ENCODE measurements at places on chromosomes 4 and X. TPM values are rescaled to one million over a fixed set of nuclear protein-coding genes. Genes with fewer than 3 reads are reported as not detected.

DNA sequence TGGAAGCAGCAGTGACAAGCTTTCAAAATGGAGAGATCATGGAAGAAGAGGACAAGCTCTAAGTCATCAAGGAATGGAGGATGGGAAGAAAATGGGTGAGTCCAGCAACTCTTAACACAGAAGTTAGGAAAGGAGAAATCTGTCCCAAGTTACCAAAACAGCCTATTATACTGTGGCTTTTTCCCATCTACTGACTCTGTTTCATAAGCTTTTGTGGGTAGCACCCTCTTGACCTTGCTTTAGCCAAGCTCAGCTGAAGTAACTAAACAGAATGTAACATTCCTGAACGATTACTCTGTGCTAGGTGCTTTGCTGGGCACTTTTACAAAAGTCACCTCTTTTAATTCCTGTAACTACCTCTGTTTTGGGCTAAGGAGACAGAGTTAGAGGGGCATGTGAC lies 54.9 kb downstream of the MAP7D2 start:
- DNase-seq = peak; percentile 63

GRCh38 chr4:102867278-102868152 lies 1.3 kb upstream of the CISD2 start:
- DNase-seq = no peak

- peak; percentile 85 for DNase-seq
These were observed 69.2 kb downstream of the HADH start for GRCh38 chr4:108058685-108059440.

DNA sequence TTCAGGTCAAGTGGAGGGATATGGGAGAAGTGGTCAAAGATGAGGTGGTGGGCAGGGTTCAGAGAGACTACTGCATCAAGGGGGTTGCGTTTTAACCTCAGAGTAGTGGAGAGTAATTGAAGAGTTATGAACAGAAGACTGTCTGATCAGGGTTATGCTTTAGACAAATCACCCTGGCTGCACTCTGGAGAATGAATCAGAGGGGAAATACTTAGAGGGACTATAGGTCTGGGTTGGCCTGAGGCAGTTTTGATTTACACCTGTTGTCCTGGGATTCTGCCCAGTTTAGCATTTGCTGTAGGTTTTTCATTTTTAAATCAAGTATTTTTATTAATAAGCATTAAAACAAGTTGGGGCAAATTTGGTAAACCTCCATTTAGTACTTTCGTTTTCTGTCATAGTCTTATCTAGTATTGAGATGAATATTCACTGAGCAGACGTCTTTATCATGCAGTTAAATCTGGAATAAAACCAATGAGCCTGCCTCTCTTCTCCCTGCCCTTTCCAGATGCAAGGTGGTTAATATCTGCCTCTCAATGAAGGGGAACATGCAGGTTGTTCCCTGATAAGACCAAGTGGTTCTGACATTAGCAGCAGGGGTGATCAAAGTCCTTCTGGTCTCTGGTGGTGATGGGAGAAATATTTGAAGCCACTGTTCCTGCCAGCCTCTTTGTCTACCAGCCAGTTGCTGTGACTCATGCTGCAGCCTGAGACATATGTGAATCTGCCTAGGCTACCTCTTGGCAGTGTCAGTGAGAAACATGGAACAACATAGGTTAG lies 116.0 kb upstream of the RPS6KA3 start:
- DNase-seq = peak; percentile 60

DNA sequence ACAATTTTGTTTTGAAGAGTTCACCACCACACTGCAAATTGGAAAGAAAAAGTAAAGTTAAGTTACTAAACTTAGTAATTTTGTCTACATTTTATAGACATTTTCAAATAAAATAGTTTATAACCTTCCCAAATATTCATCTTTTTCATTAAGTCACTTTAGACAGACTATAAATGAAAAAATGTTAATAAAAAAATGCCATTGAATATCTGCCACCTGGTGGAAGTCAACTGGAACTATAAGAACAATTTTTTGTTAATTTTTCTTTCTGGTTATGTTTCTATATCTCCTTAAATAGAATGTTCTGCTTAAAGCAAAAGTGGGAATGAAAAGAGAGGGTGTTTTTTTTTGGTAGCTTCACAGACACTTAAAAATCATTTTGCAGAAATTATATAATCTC lies 534.4 kb upstream of the PCDH10 start:
- DNase-seq = no peak

DNA sequence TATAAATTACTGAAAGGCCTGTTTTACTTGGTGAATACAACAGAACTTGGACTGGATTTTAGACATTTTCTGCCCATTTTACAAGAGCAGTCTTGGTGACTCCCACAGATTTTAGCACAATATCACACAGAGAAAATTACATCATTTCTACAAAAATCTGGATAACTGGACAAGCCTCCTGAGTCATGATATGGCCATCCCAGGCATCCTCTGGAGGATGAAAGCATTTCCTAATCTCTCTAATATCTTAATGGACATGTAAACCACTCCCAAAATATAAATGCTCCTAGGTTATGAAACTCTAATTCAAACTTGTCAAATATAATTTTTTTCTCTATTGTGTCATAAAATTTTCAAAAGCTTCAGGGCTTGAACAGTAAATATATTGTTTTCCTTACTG lies 1170.8 kb upstream of the PCDH7 start:
- DNase-seq = peak; percentile 2

GRCh38 chrX:106302304-106302703 lies 134.2 kb downstream of the PWWP3B start:
- peak; percentile 94 for DNase-seq

GRCh38 chrX:38312436-38312835 lies 14.9 kb downstream of the RPGR start:
- peak; percentile 92 for DNase-seq

DNA sequence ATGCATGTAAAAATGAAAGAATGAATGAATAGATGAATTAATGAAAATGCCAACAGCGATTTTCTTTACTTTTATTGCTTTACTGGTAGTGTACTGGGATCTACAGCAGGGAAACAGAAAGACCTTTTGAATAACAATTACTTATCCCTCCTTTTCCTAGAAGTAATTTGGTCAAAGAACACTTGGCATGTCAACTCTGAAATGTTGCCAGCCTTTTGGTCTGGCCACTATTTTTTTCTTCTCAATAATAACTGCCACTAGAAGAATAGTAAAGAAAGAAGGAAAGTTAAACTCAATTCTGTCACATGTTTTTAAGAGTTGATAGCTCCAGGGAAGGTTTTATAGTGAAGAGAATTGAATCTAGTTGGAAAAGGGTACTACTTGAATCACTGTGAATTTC lies 52.9 kb downstream of the EPHA5 start:
- no peak for DNase-seq

DNA sequence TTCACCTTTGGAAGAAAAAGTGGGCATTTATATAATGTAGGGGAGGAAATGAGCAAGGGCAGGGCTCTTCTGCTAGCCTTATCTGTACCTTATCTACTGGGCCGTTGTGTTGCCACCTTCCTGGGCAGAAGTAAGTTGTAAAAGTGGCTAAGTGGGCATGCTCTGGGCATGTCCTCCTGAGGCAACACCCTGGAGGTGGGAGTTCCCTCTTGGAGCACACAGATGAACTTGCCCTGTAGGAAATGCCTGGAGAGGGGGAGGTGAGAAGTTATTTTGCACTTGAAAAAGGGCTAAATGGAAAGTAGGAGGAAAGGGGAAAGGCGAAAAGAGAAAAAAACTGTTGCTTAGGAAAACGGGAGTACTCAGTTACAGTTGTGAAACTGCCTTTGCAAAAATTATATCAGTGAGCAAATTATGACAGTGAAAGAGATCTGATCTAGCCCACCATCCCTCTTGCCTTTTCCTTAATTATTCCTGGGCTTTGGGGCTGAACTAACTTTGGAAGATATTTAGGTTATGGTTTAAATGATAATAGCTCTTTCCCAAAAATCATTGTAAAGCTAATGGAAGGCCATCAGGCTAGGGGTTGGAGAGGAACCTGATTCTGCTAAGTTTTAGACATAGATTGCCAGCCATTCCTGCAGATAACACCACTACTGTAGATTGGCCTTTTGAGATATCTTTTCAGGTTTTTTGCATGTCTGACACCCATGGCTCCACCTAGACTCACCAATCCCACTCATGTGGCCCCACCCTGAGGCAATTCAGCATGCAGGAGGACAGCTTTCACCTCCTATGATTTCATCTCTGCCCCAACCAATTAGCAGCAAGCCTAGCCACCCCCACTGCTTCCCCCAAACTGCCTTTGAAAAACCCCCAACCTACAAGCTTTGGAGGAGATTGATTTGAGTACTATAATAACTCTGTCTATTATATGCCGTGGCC lies 20.5 kb upstream of the ZNF81 start:
- DNase-seq = no peak

DNA sequence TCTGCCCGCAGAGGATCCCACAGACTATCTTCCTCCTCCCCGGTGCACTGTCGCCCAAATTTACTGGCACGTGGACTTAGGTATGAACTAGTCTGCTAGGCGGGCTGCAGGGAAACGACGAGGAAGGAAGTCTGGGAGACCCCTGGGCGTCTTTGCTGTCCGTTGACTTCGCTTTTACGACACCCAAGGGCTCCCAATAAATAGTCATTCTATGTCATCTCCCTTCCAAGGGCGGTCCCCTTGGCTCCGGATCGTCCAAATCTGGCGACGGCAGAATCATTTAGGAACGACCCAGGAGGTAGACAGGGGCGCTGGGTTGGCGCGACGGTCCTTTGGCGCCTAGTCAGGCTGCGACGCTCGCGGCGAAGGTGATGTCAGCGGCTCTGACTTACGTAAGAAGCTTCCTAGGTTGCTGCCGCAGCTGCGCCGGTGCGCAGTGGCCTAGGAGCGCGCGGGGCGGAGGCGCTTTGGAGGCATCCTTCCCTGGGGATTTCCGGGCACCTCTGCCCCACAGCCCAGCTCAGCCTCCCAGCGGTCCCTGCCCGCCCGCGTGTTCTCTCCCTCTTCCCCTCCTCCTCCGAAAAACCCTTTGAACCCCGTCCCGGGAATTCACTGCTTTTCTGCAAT lies 2.2 kb downstream of the NHS start:
- DNase-seq = no peak

DNA sequence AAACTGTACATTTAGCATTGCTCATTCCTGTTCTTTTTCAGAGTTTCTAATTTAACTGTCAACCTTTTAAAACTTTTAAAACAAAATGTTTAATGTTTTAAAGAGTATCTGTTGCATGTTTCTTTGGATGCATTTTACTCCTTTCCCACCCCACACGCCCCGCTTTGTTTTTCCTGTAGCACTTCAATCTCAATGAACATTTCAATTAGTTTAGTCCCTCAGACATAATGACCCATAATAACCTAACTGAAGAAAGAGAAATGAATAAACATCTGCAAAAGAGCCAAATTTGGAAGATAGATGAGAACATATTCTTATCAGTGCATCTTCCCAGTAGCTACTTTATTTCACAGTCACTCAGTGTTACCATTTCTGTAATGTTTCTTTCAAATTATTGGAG lies 7.5 kb downstream of the PCDH10 start:
- DNase-seq = no peak

GRCh38 chrX:50594788-50595187 lies 124.2 kb upstream of the DGKK start:
- no peak for DNase-seq

GRCh38 chr4:93289241-93289640 lies 539.3 kb upstream of the ATOH1 start:
- DNase-seq = no peak

GRCh38 chrX:69277369-69277990 lies 112.2 kb upstream of the PJA1 start:
- DNase-seq = no peak

DNA sequence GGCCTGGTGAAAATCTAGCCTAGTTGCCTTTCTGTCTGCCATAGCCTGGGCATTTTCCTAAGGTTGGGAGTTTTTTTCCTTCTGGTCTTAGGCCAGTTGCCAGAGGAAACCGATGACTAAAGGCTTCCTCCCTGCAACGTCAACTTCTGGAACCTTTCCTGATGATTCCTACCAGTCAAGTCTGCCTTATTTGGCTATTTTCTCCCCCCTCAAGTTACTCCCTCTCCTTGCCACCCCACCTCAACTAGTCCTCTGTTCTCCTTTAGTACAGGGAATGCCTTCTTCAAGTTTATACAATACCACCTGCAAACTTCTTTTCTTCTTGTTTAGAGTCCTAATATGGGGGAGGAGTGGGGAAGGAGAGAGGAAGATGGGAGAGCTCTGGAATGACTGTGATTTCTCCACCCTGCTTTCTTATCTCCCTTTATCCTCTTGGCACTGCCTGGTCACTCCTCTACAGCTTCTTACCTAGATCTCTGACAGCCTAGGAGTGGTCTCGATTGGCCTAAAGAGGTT lies 10.6 kb downstream of the MSN start:
- peak; percentile 91 for DNase-seq

- DNase-seq = no peak
These were observed 39.5 kb downstream of the NEIL3 start for GRCh38 chr4:177349191-177349590.

Gene BRCC3
- total RNA-seq = 18.0 TPM

Gene GPR34
- not detected for total RNA-seq

Gene BMX
- total RNA-seq = not detected

Gene GRIA3
- total RNA-seq = not detected

Gene PPARGC1A
- not detected for total RNA-seq

Gene EXOC1L
- not detected for total RNA-seq

Gene IL13RA1
- total RNA-seq = 33.5 TPM

Gene SUPT20HL2
- total RNA-seq = not detected

Gene CCKAR
- not detected for total RNA-seq

Gene CCNB3
- 0.33 TPM for total RNA-seq

Gene TCEANC
- 0.69 TPM for total RNA-seq

Data from PC-3 (cell line).